ENCODE measurements at places on chromosomes 16 and 17. TPM values are rescaled to one million over a fixed set of nuclear protein-coding genes. Genes with fewer than 3 reads are reported as not detected.

OTOP2 gene
- not detected for total RNA-seq

DNA sequence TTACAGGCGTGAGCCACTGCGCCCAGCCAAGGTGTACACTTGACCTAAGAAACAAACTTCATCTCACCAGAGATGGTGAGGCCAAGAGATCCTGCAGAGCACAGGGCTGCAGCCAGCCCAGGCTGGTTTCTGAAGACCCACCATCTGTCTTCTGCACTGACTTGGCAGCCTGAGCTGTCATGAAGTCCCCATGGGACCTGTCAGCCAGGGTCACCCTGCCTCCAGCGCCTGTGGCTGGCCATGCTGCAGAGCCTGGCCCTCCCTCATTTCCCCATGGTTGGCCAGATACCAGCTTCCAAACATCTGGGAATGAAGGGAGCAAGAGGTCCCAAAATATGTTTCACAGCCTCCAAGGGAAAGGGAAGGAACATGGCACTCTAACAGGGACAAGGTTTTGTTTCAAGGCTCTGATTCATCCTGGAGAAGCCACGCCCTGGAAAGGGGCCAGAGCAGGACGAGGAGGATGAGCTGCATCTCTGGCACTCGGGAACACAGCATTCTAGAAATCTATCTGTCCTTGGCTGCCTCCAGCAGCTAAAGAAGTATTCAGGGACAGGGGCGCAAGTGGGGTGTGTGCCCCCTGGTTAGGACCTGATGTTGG lies 45.3 kb downstream of the DDX19A start:
- H3K36me3 ChIP-seq: peaks cover 57% of the 10 kb centered on the region
- H3K4me3 ChIP-seq: no peak overlapping the region
- no peak overlapping the region for H3K27ac ChIP-seq
- H3K4me1 ChIP-seq: peaks cover 9% of the 10 kb centered on the region

KRTAP2-2 gene
- not detected for total RNA-seq

DNA sequence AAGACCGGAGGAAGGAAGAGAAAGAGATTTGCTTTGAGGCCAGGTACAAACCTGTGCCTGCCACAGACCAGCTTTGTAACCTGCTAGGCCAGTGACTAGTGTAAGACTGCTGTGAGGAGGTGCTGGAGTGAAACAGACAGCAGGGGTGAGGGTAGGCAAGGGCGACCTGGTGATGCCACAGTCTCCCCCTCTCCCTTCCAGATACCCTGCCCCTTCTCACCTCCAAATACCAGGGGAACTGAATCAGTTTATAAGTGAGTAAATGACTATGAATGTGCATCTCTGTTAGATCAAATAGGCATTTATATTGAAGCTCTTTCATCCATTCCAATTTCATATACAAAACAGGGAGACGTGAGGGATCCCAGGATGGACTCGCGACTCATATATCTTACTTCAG lies 9.4 kb downstream of the SEC14L1 start:
- no peak for DNase-seq
- H3K27me3 ChIP-seq: no peaks in the 10 kb centered on the region
- no peak overlapping the region for H3K4me3 ChIP-seq

DPEP3 gene
- total RNA-seq: 0.04 TPM

DNA sequence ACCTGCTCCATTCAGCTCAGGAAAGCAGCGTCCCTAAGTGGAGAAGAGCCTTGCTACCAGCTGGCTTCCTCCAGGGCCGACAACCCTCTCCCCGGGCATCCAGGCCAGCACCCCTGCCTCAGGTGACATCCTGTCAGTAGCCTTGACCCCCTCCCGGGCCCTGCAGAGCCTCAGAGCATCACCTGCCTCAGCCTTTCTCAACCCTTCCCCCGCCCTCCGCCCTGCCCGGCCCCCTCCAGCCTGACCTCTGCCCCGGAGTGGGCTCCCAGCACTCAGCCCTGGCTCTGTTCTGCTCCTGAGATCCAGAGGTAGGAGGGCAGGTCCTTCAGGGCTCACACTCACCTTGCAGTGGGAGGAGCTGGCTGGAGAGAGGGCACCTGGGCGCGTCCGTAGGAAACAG lies 73.8 kb upstream of the METRNL start:
- H3K4me1 ChIP-seq: peaks cover 14% of the 10 kb centered on the region
- H3K4me3 ChIP-seq: no peak overlapping the region
- no peaks in the 10 kb centered on the region for H3K27me3 ChIP-seq
- no peak for DNase-seq

DNA sequence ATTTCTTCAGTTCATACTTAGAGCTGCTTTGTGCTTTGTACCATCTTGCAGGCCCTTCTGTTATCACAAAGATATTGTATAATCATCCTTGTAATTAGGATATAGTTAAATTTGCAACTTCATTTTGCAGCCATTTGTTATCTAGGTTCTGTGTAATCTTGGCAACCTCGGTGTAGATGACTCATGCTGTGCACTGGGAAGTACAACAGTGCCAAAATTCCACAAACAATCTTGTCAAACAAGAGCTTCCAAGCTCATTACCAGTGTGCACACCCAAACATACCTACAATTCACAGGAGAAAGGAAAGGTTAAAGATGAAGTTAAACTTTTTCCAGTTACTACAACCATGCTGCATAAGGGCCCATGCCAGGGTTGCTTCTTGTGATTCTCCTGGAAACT lies 1231.8 kb downstream of the CDH11 start:
- no peaks in the 10 kb centered on the region for H3K27me3 ChIP-seq
- DNase-seq: peak; percentile 69
- H3K4me1 ChIP-seq: no peaks in the 10 kb centered on the region
- H3K36me3 ChIP-seq: no peaks in the 10 kb centered on the region

- no peaks in the 10 kb centered on the region for H3K36me3 ChIP-seq
- H3K4me3 ChIP-seq: no peak overlapping the region
- DNase-seq: no peak
- no peaks in the 10 kb centered on the region for H3K27me3 ChIP-seq
These were observed 17.2 kb upstream of the WSB1 start for GRCh38 chr17:27276653-27277156.

CCL7 gene
- total RNA-seq: not detected

HS3ST3B1 gene
- 1.6 TPM for total RNA-seq

DNA sequence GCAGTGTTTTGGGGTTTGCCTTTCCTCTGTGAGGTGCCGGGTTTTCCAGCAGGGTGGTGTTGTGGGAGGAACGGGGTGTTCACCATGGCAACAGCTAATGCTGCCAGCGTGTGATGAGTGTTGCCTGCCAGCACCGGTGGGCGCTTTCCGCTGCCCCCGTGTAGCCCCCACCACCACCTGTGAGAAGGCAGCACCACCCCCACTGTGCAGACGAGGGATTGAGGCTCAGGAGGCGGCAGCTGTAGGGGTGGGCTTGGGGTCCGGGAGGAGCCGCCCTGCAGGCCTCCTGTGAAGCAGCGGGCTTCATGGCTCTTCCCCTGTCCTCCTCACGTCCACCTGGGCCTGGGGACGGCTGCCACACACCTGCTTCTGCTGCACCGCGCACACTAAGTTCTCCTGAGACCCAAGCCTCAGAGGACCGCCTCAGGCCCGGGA lies 5.2 kb downstream of the RAB40C start:
- H3K36me3 ChIP-seq: peaks cover 28% of the 10 kb centered on the region
- no peaks in the 10 kb centered on the region for H3K27me3 ChIP-seq
- no peak for DNase-seq
- H3K27ac ChIP-seq: no peak overlapping the region

RPRML gene
- 0.09 TPM for total RNA-seq

SDR42E2 gene
- not detected for total RNA-seq

CLEC3A gene
- total RNA-seq: not detected

GRCh38 chr17:34571428-34572130 lies 7.8 kb upstream of the TMEM132E start:
- H3K4me1 ChIP-seq: no peaks in the 10 kb centered on the region
- H3K27me3 ChIP-seq: peaks cover 46% of the 10 kb centered on the region
- H3K4me3 ChIP-seq: no peak overlapping the region
- no peaks in the 10 kb centered on the region for H3K36me3 ChIP-seq

GRCh38 chr17:70355185-70355584 lies 185.9 kb downstream of the KCNJ2 start:
- no peaks in the 10 kb centered on the region for H3K36me3 ChIP-seq
- no peak overlapping the region for H3K4me3 ChIP-seq
- DNase-seq: no peak
- H3K4me1 ChIP-seq: no peaks in the 10 kb centered on the region

GRCh38 chr17:2814481-2815341 lies 18.5 kb downstream of the RAP1GAP2 start:
- H3K4me3 ChIP-seq: no peak overlapping the region
- no peaks in the 10 kb centered on the region for H3K4me1 ChIP-seq
- H3K36me3 ChIP-seq: no peaks in the 10 kb centered on the region
- H3K27me3 ChIP-seq: peaks cover 10% of the 10 kb centered on the region
- no peak overlapping the region for H3K27ac ChIP-seq
- no peak for DNase-seq

TPSG1 gene
- not detected for total RNA-seq

- peak; percentile 19 for DNase-seq
- no peak overlapping the region for H3K4me3 ChIP-seq
- H3K36me3 ChIP-seq: no peaks in the 10 kb centered on the region
- H3K27ac ChIP-seq: peak overlapping the region; percentile 15
- peaks cover 14% of the 10 kb centered on the region for H3K4me1 ChIP-seq
These were observed 368.4 kb upstream of the CDH11 start for GRCh38 chr16:65490286-65490685.

DNA sequence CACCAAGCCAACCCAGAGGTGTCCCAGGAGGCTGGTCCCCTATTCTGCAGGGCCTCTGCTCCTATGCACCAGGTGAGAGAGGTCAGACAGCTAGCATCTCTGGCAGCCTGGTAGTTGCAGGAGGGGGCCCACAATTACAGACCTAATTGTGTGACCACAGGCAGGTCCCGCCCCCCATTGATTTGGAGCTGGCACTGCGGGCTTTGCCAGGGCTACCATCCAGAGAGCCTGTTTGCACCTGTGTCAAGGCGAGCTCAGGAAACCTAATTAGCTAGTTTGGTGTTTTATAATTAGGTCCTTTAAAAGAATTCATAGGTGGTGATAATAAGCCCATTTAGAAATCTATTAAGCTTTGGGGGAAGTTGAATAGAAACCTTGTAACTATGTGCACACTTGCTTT lies 90.2 kb downstream of the MRM1 start:
- no peak overlapping the region for H3K4me3 ChIP-seq
- no peak for DNase-seq
- H3K36me3 ChIP-seq: no peaks in the 10 kb centered on the region
- no peaks in the 10 kb centered on the region for H3K4me1 ChIP-seq
- H3K27ac ChIP-seq: no peak overlapping the region

DNA sequence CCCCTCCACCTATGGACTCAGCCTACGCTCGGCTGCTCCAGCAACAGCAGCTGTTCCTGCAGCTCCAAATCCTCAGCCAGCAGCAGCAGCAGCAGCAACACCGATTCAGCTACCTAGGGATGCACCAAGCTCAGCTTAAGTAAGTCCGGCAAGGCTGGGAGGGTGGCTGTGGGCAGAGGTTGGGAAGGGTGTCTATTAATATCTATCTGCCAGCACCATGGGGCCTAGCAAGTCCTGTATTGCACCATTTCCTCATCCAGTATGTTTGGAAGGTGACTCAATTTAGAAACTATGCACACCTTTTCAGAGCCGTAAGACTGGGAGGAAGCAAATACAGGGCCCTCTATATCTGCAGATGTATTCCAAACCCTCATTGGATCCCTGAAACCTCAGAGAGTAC lies 45.0 kb upstream of the ARHGAP44 start:
- H3K27me3 ChIP-seq: no peaks in the 10 kb centered on the region
- H3K36me3 ChIP-seq: no peaks in the 10 kb centered on the region
- no peak for DNase-seq

GRCh38 chr16:30654856-30655255 lies 3.4 kb upstream of the FBRS start:
- no peak overlapping the region for H3K4me3 ChIP-seq
- H3K27me3 ChIP-seq: no peaks in the 10 kb centered on the region
- H3K27ac ChIP-seq: no peak overlapping the region
- DNase-seq: no peak

- DNase-seq: peak; percentile 42
- no peak overlapping the region for H3K27ac ChIP-seq
- H3K27me3 ChIP-seq: peaks cover 77% of the 10 kb centered on the region
- H3K4me1 ChIP-seq: peaks cover 26% of the 10 kb centered on the region
- H3K36me3 ChIP-seq: no peaks in the 10 kb centered on the region
- no peak overlapping the region for H3K4me3 ChIP-seq
These were observed 1.5 kb upstream of the PPP1R1B start for GRCh38 chr17:39625198-39625785.

DNA sequence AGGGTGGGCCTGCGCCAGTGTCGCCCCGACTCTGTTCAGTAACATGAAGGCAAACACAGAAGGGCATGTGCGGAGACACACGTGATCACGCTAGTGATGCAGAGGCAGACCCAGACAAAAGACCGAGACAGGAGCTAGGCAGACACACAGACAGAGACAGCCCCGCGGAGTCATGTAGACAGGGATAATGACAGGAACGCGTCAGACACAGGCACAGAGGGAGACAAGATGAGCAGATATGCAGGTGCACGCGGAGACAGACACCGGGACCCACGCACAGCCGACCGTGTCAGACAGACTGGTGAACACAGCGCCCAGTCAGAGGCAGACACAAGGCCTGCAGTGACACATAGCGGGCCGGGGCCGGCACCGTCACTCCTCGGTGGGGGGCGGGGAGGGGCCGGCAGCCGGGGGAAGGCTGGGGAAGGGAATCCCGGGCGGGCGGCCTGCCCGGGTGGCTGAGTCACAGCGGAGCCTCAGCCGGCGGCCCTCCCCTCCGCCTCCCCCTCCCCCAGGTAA lies 7.4 kb downstream of the KDM6B start:
- H3K4me1 ChIP-seq: peaks cover 64% of the 10 kb centered on the region
- H3K27me3 ChIP-seq: no peaks in the 10 kb centered on the region
- H3K27ac ChIP-seq: peak overlapping the region; percentile 98
- peaks cover 25% of the 10 kb centered on the region for H3K36me3 ChIP-seq
- H3K4me3 ChIP-seq: peak overlapping the region; percentile 61

- H3K36me3 ChIP-seq: peaks cover 81% of the 10 kb centered on the region
- H3K27ac ChIP-seq: peak overlapping the region; percentile 85
- no peaks in the 10 kb centered on the region for H3K27me3 ChIP-seq
- DNase-seq: no peak
- peaks cover 24% of the 10 kb centered on the region for H3K4me1 ChIP-seq
- H3K4me3 ChIP-seq: no peak overlapping the region
These were observed 683 bp downstream of the LCAT start for GRCh38 chr16:67943256-67943618.

DNA sequence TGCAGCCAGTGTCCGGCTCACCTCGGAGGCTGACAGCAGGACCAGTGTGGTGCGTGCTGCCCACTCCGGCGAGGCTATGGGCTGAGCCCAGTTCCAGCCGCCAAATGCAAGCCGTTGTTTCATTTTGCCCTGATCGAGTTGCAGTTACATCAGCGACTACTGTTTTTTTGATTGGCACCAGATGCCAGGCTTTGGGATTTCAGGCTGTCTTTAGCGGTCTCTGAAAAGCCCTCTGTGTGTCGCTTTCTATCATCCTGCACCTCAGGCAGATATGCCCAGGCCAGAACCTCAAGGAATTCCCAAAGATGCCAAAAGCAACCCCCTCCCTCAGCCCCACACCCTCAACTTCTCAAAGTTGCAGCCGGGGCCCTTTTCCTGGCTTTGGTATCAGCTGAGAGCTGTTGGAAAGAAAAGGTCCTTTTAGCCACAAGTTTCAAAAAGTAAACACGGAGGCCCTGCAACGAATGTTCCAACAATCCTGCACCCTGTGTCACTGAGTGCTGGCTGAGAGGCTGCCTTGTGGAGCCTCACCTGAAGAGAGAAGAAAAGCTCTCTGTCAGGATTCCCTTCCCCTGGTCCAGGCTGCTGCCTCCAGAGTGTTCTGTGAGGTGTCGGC lies 58.9 kb downstream of the WWP2 start:
- H3K27me3 ChIP-seq: no peaks in the 10 kb centered on the region
- peaks cover 16% of the 10 kb centered on the region for H3K4me1 ChIP-seq
- DNase-seq: peak; percentile 81
- peak overlapping the region; percentile 44 for H3K27ac ChIP-seq
- no peaks in the 10 kb centered on the region for H3K36me3 ChIP-seq

Data from muscle of leg (tissue), 16 donors.